ENCODE measurements at places on chromosomes 3 and 15. TPM values are rescaled to one million over a fixed set of nuclear protein-coding genes. Genes with fewer than 3 reads are reported as not detected.
A peak's percentile ranks its signal among the peaks of the same experiment; 100 is the strongest.

DNAH12 gene
- 0.99 TPM for total RNA-seq

DNA sequence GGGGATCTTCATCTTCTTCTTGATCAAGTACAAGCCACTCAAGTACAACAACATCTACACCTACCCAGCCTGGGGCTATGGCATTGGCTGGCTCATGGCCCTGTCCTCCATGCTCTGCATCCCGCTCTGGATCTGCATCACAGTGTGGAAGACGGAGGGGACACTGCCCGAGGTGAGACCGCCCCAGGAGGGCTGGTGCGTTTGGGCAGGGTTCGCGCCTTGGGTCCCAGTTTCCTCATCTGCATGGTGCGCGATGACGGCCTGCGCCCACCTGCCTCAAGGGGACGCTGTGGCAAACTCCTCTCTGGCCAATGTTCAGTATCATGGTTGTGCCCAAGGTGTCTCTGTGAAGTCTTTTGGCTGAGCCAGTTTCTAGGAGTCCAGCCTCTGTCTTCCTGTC lies 57.5 kb upstream of the SLC6A1 start:
- no peaks in the 10 kb centered on the region for H3K36me3 ChIP-seq
- DNase-seq = no peak
- peaks cover 4% of the 10 kb centered on the region for H3K27me3 ChIP-seq
- H3K27ac ChIP-seq = no peak overlapping the region

- no peak for DNase-seq
- H3K4me1 ChIP-seq = no peaks in the 10 kb centered on the region
- no peaks in the 10 kb centered on the region for H3K36me3 ChIP-seq
- H3K27ac ChIP-seq = no peak overlapping the region
Observed at GRCh38 chr3:146558781-146559180, 14.4 kb upstream of the PLSCR1 start.

DNA sequence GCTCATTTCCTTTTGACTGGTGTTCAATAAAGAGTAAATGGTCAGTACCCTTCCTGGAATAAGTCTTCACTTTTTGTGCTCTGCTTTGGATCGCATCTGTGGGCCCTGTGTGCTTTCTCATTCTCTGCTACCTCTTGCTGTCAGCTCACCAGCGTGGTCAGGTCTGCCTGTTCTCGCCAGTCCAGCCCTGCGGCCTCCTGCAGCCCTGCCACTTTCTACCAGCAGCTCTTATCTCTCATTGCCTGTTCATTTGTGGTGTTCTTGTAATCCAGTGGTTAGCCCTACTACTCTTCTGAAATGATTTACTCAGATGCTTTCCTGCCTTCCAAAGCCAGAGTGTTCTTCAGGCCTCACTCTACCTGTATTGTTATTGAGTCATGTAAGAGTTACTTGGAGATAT lies 54.8 kb downstream of the CHCHD6 start:
- H3K27me3 ChIP-seq = no peaks in the 10 kb centered on the region
- no peak overlapping the region for H3K27ac ChIP-seq
- no peak for DNase-seq
- no peaks in the 10 kb centered on the region for H3K36me3 ChIP-seq
- H3K4me3 ChIP-seq = no peak overlapping the region

DNA sequence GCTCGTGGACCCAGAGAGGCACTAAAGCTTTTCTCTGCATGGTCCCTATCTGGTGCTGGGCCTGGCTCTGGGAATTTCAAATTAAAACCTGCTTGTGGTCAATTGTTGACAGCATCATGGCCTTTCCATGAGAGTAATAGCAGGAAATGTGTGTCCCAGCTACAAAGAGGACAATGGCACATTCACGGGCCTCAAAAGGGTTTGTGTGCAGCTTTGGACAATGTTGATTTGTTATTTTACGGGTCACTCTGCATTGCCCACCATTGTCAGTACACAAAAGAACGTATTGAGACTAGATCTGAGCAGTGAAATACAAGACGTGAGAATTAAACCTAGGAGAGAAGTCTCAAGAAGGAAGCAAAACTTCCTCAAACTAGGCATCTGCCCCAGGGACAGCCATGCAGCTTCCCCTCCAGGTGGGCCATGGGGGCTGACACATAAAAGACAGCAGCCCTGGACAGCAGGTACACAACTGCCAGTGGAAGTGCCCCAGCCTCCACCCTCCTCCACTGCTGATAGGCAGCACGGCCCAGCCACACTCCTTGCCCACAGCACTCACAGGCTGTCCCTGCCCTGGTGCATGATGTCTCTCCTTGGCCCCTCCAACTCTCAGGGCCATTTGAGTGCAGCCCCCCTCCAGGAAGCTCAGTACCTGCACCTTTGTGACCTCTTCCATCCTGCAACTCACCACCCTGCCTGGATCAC lies 15.9 kb upstream of the LTF start:
- H3K27me3 ChIP-seq = no peaks in the 10 kb centered on the region
- DNase-seq = no peak
- H3K36me3 ChIP-seq = no peaks in the 10 kb centered on the region
- peaks cover 28% of the 10 kb centered on the region for H3K4me1 ChIP-seq

GOLGA8G gene
- total RNA-seq = not detected

GRCh38 chr15:35693286-35693685 lies 147.3 kb upstream of the DPH6 start:
- no peaks in the 10 kb centered on the region for H3K36me3 ChIP-seq
- no peak for DNase-seq
- H3K27me3 ChIP-seq = no peaks in the 10 kb centered on the region

DNA sequence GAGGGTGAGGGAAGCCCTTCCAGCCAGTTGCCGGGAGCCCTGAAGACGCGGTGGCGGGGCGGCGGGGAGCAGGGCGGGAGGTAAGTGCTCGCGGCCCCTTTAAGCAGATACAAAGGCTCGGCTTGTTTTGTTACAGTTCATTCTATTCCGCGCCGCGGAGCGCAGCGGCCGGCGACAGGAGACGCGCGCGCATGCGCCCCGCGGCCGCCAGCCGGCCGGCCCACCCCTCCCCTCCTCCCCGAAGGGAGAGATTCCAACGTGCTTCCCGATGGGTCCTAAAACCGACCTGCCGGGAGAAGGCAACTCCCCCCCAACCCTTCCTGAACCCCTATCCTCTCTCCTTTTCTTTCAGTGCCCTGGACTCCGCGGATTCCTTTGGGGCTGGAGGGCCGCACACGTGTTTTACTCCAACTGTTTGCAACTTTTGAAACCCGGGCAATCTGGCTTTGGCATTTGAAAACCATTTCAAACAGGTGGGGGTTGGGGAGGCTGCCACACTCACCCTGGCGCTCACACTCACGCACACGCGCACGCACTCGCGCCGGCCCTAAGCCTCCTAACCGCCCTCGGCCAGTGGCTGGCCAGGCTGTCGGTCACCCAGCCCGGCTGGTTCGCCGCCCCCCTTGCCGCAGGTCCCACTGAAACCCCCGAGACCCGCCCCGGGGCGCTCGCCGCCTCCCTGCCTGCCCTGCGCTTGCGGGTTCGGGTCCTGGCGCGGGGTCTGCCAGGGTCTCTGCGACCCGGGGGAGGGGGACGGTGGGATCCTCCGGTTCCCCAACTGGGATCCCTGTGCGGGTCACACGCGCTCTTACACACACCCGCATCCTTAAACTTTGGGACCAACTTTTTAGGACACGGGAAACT lies at the start of gene MAGI1:
TSS of gene MAGI1 (minus strand) at position 193 of the 864 bp plus-strand sequence. CDS start 610 bp downstream, outside the sequence.
- no peaks in the 10 kb centered on the region for H3K36me3 ChIP-seq
- no peaks in the 10 kb centered on the region for H3K27me3 ChIP-seq
- H3K4me1 ChIP-seq = peaks cover 28% of the 10 kb centered on the region

CASR gene
- 8.9 TPM for total RNA-seq

- H3K36me3 ChIP-seq = no peaks in the 10 kb centered on the region
- H3K27me3 ChIP-seq = no peaks in the 10 kb centered on the region
- H3K27ac ChIP-seq = no peak overlapping the region
- no peak for DNase-seq
Observed at GRCh38 chr15:101112336-101113113, 139.3 kb downstream of the CHSY1 start.

- no peak overlapping the region for H3K27ac ChIP-seq
- H3K4me1 ChIP-seq = peaks cover 16% of the 10 kb centered on the region
- no peak overlapping the region for H3K4me3 ChIP-seq
- H3K27me3 ChIP-seq = no peaks in the 10 kb centered on the region
- H3K36me3 ChIP-seq = no peaks in the 10 kb centered on the region
Observed at GRCh38 chr3:133928136-133928893, 32.6 kb upstream of the RAB6B start.

DNA sequence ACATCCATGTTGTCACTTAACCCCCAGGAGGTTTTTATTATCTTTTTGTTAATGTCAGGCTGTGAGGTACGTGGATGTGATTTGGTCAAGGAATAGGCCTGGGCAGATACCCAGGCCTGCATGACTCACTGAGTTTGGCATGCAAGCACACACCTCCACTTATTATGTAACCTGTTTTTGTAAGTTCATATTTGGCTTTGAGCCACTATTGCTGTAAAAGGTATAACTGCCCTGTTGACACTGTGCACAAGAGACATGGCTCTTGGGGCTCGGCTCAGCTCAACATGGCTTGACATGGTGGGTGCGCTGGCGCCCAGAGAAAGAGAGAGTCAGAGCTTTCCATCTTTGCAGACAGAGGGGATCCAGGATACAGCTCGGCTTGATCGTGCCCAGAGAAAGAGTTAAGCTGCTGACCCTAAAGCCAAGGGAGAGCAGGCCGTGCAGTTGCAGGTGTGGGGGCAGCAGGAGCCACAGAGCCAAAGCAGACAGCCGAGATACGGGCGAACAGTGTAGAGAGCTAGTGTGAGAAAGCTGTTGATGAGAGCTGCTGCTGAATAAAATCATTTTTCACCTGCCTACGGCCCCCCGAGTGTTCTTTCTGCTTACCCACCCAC lies 67.9 kb upstream of the UNC13C start:
- no peak overlapping the region for H3K27ac ChIP-seq
- H3K36me3 ChIP-seq = no peaks in the 10 kb centered on the region
- H3K4me3 ChIP-seq = no peak overlapping the region
- no peaks in the 10 kb centered on the region for H3K27me3 ChIP-seq

GRCh38 chr3:172315401-172316091 lies 132.7 kb downstream of the GHSR start:
- DNase-seq = no peak
- H3K4me1 ChIP-seq = peaks cover 30% of the 10 kb centered on the region
- H3K36me3 ChIP-seq = no peaks in the 10 kb centered on the region
- no peaks in the 10 kb centered on the region for H3K27me3 ChIP-seq

DNA sequence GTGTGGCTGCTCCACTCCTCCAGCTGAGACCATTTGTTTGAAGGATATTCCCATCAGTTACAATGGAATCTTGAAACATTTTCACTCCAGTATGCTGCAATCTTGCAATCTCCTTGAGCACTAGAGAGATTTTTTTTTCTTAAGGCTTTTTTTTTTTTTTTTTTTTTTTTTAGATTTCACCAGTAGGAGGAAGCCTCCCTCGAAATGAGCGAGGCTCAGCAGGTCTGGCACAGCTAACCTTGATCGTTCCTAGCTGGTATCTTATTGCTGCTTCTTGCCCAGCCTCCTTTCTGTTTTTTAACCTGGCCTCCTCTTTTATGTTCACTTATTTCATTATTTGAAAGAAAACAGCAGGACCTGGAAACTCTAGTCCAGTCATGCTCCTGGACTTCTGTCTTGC lies 48.1 kb downstream of the RAP2B start:
- H3K36me3 ChIP-seq = no peaks in the 10 kb centered on the region
- no peak for DNase-seq
- no peaks in the 10 kb centered on the region for H3K4me1 ChIP-seq
- H3K27ac ChIP-seq = no peak overlapping the region
- H3K4me3 ChIP-seq = no peak overlapping the region

ONECUT1 gene
- total RNA-seq = 68.0 TPM

ABI3BP gene
- 9.3 TPM for total RNA-seq

CIB2 gene
- 3.4 TPM for total RNA-seq

GRCh38 chr3:162103808-162104207 lies 607.2 kb downstream of the OTOL1 start:
- H3K36me3 ChIP-seq = no peaks in the 10 kb centered on the region
- DNase-seq = no peak
- H3K4me1 ChIP-seq = no peaks in the 10 kb centered on the region
- H3K27ac ChIP-seq = no peak overlapping the region

DNA sequence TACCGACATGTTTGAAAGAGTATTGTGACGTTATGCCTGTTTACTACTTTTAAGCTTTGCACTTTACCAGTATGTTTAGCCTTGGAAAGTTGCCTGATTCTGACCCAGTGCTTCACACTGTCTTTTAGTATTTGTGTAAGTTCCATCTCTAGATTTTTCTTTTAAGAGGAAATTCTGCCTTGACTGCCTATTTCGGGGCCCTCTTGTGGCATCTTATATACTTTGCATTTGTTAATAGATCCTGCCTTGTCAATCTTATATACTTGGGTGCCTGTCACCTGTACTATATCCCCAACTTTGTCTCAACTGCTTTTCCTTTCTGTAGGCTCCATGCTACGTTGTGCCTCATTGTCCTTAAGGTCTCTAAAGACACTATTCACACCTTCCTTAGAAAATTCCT lies 244.6 kb downstream of the STXBP5L start:
- H3K27ac ChIP-seq = no peak overlapping the region
- no peak overlapping the region for H3K4me3 ChIP-seq
- H3K36me3 ChIP-seq = no peaks in the 10 kb centered on the region
- no peaks in the 10 kb centered on the region for H3K4me1 ChIP-seq
- H3K27me3 ChIP-seq = no peaks in the 10 kb centered on the region

GRCh38 chr3:105959851-105960250 lies 91.0 kb upstream of the CBLB start:
- no peak overlapping the region for H3K4me3 ChIP-seq
- DNase-seq = no peak
- no peak overlapping the region for H3K27ac ChIP-seq
- no peaks in the 10 kb centered on the region for H3K36me3 ChIP-seq
- no peaks in the 10 kb centered on the region for H3K4me1 ChIP-seq
- H3K27me3 ChIP-seq = no peaks in the 10 kb centered on the region

- no peaks in the 10 kb centered on the region for H3K27me3 ChIP-seq
- H3K36me3 ChIP-seq = no peaks in the 10 kb centered on the region
- H3K4me3 ChIP-seq = no peak overlapping the region
Observed at GRCh38 chr3:88775026-88775690, 332.3 kb upstream of the EPHA3 start.

- H3K4me3 ChIP-seq = no peak overlapping the region
- no peaks in the 10 kb centered on the region for H3K27me3 ChIP-seq
- DNase-seq = no peak
- H3K27ac ChIP-seq = no peak overlapping the region
Observed at GRCh38 chr3:173003471-173003870, 137.6 kb downstream of the SPATA16 start.

DNA sequence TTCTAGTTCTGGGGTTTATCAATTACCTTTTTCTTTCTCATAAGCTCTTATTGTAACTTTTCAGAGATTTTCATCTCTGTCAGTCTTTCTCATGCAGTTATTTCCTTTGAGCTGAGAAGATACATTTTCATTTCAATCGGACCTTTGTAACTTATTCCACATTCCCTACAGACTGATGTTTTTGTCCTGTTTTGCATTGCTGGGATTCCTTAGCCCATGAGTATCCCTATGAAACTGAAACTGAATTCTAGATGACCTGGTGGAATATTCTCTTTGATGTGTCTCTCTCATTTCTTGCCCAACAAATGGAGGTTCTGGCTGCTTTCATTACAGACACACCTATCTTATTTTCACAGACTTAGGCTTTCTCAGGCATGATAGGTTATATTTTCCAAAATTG lies 10.5 kb upstream of the EPHA6 start:
- no peaks in the 10 kb centered on the region for H3K36me3 ChIP-seq
- no peak overlapping the region for H3K27ac ChIP-seq
- no peak overlapping the region for H3K4me3 ChIP-seq
- no peak for DNase-seq
- no peaks in the 10 kb centered on the region for H3K27me3 ChIP-seq
- no peaks in the 10 kb centered on the region for H3K4me1 ChIP-seq

GRCh38 chr3:141370065-141370533 lies 1.8 kb downstream of the ZBTB38 start:
- H3K36me3 ChIP-seq = no peaks in the 10 kb centered on the region
- DNase-seq = peak; percentile 82
- H3K27ac ChIP-seq = peak overlapping the region; percentile 91
- H3K4me1 ChIP-seq = peaks cover 34% of the 10 kb centered on the region

All from body of pancreas (tissue), 4 donors.